Right cardiac atrium (tissue), 5 donors: ENCODE measurements at places on chromosomes 11 and 22. TPM values are rescaled to one million over a fixed set of nuclear protein-coding genes. Genes with fewer than 3 reads are reported as not detected.

GRCh38 chr22:26339755-26340154 lies 89.3 kb upstream of the ASPHD2 start:
- DNase-seq, result no peak

DNA sequence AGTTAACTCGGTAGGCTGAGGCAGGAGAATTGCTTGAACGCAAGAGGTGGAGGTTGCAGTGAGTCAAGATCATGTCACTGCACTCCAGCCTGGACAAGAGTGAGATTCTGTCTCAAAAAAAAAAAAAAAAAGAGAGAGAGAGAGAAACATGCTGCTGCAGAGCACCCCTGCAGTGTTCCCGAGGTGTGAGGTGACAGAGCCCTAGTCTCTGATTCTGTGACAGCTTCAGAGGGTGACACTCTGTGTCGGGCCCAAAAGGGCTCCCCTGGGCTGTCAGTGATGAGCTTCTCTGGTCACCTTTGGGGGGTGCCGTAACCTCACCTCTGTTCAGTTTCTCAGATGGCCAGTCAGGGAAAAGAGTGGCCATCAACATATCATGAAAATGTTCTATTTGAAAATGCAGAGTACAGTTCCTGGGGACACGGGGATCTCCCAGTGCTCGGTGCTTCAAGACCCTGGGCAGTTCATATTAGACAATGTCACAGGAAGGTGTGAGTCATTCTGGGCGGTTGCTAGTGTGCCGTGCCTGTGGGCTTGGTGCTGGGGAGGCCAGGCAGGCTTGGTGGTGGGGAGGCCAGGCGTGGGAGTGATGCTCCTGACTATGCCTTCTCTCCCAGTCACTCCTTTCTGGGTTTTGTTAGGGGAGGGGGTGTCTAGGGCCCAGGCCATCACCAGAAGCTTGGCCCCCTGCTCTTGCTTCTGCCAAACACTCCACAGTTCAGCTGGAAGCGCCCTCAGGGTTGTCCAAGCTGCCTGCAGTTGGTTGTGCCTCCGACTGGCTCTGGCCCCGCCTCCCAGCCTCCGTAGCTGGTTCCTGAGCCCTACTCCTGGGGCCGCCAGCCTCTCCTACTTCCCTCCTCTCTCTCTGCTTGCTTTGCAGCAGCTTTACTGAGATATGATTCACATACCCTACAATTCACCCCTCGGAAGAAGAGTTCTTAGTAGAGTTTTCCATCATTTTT lies 52.5 kb upstream of the CLDN5 start:
- no peak for DNase-seq

DNA sequence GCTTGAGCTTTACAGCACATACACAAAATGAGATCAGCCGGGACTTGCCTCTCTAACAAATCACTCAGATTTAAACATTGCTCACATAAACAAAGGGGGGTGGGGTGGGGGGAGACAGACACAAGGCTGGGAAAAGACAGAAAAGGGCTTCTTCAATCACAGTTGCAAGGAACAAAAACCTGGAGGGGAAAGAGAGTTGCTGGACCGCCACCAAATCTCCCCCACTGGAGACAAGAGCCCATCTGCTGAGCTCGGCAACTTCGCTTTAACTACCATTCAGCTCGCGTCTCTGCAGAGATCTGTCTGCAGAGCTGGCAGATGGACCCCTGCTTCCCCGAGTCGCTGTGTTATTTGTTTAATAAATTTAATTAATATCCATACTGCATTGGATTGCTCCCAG lies 165.0 kb downstream of the RCN1 start:
- DNase-seq, result no peak

- DNase-seq, result peak; percentile 77
These were observed 4.9 kb downstream of the PLXNB2 start for GRCh38 chr22:50302564-50302963.

- no peak for DNase-seq
These were observed 107.5 kb downstream of the TENM4 start for GRCh38 chr11:79333355-79333754.

GRCh38 chr11:75656044-75656727 lies 12.7 kb downstream of the MAP6 start:
- no peak for DNase-seq

DNA sequence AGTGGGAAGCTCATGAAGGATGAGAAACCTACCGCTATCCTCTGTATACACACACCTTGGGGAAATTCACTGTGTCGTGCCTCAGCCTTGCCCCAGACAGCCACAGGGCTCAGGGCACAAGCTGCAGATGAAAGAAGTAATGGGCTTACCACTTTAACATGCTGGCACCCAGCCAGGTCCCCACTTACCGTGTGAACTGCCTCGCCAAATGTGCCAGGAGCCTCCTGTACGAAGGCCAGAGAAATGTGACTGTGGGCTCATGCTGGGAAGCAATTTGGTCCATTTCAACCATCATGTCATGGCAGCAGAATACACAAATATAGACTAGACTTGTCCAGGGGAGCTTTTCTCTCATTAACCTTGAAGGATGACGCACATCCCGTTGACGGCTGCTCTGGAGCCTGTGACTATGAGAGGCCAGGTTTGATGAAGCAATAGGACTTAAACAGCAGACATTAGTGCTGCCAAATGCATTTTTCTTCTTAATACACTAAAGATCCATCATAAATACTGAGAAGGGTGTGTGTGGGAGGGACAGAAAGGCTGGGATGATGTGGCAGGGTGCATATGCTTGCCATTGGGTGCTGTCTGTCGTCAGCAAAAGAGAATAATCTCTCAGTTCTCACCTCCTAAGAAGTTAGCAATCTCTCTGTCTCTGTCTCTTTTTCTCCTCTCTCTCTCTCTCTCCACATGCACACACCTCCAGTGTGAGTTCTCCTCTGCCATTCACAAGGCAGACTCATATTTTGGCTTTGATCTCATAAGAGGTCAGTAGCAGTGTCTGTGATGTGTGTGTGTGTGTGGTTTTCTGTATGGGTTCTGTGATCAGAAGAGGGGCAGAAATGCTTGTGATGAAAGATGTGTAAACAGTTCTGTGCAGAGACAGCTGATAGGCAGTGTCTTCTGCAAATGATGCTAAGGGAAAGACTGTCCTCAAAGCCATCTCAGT lies 142.4 kb downstream of the KIRREL3 start:
- DNase-seq, result no peak

DNA sequence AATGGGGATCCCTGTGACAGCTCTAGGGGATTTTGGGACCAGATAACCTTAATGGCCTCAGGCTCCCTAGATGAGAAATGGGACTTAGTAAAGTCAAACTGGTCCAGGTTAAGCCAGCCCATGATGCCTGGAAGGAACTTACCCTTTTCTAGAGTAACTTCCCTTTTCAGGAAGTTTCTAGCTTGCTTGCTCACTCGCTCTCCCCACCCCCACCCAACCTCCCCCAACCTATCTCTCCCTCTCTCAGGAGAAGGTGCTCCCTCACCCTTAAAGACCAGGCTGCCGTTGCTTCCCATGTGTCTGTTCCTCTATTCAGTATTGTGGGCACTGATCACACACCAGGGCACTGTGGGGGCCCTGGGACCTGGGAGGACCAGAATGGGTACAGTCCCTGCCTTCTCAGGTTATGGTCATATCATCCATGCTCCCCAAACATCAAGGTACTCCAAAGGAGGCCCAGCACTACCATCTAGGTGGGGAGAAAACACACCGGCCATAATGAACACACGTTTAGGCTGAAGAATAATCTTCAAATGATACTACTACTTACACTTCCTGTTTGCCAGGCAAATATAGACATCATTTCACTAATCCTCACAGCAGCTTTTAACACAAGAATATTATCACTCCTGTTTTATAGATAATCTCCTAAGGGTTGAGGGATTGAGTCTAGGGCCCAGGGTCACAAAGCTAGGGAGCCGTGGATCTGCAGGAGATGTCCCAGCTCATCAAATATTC lies 18.2 kb downstream of the KCNQ1OT1 start:
- DNase-seq, result no peak

- DNase-seq, result no peak
These were observed 4.0 kb upstream of the TH start for GRCh38 chr11:2175659-2176058.

GRCh38 chr11:11416917-11417316 lies 63.9 kb upstream of the CSNK2A3 start:
- no peak for DNase-seq

- no peak for DNase-seq
These were observed 78.4 kb downstream of the C22orf31 start for GRCh38 chr22:28983190-28983589.

DNA sequence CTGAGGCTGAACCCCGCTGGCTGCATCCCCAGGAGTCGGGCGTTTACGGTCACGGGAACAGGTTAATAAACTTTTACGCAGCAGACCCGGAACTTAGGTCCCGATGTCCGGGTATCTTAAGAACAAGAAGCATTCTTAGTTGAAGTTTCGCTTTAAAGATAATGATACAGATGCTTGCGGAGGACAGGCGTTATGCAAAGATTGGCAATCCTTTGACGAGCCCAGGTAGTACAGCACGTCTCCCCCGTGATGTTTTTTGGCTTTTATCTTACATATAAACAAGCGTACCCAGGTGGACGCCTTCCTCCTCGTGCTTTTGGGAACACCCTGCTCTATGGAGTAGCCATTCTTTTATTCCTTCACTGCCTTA lies 871 bp upstream of the TOLLIP start:
- no peak for DNase-seq

DNA sequence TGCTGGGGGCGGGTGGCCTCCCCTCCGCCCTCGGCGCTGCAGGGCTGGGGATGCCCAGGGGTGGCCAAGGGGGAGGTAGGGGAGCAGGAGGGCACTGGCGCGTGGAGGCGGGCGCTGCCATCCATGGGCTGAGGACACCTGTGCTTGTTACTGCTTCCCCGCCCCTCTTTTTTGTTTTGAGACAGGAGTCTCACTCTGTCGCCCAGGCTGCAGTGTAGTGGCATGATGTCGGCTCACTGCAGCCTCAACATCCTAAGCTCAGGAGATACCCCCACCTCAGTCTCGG lies 683 bp upstream of the FADS3 start:
- no peak for DNase-seq

DNA sequence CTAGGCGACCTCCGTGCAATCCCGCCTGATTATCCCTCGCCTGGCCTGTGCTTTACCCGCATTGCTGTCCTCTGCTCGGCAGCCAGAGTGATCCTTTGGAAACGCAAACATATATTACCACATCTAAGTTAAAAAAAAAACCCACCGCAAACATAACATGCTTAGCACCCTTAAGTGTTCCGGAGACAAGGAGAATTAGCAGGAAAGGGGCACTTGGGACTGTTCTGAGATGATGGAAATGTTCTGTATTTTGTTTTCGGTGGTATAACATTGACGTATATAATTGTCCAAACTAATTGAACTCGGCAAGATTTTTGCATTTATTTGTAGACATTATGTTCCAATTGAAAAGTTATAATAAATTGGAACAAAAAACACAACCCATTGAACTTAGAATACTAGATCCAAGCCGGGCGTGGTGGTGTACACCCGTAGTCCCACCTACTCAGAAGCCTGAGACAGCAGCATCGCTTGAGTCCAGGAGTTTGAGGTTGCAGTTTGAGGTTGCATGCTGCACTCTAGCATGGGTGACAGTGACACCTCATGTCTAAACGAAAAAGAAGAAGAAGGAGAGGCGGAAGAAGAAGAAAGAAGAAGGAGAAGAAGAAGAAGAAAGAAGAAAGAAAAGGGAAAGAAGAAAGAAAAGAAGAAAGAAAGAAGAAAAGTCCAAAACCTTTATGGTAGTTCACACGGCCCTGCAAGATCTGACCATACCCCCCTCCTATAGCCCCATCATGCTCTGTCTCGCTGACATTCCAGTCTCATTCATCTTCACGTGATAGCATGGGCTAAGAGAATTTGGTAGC lies 604 bp upstream of the POLR3H start:
- no peak for DNase-seq

- DNase-seq, result peak; percentile 72
These were observed 705 bp upstream of the CAPN1 start for GRCh38 chr11:65180877-65181568.

- DNase-seq, result no peak
These were observed at the start of gene APOA5 for GRCh38 chr11:116791813-116792143. Gene APOA5 (minus strand): TSS chr11:116791879. CDS start chr11:116791860, 19 bp downstream.

GRCh38 chr11:108117746-108118371 lies 3.5 kb upstream of the ACAT1 start:
- no peak for DNase-seq

- no peak for DNase-seq
These were observed 27.0 kb downstream of the FAM76B start for GRCh38 chr11:95762534-95762933.

GRCh38 chr11:36009473-36009872 lies 65.6 kb downstream of the LDLRAD3 start:
- DNase-seq, result no peak

GRCh38 chr11:2248762-2249161 lies 21.6 kb downstream of the ASCL2 start:
- no peak for DNase-seq

- DNase-seq, result no peak
These were observed 83.1 kb downstream of the TBC1D22A start for GRCh38 chr22:46845296-46846149.

DNA sequence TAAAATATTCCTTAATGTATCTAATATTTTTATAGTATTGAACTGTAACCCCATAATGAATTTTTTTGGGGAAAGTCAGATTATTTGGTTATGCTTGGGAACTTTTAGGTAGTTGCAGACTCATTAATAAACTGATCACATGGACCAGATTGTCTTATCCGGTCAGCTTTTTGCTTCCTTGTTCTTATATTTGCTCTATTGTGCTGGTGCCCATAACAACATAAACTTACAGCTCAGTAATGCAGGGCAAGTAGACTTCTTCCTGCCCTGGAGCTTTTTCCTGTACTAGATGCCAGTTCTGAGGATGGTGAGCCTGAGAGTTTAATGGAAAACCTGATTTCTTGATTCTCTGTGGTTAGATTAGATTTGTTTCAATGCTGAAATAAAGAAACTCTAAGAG lies 53.2 kb downstream of the MTMR3 start:
- no peak for DNase-seq

GRCh38 chr11:10541561-10541930 lies 559 bp upstream of the RNF141 start:
- no peak for DNase-seq

DNA sequence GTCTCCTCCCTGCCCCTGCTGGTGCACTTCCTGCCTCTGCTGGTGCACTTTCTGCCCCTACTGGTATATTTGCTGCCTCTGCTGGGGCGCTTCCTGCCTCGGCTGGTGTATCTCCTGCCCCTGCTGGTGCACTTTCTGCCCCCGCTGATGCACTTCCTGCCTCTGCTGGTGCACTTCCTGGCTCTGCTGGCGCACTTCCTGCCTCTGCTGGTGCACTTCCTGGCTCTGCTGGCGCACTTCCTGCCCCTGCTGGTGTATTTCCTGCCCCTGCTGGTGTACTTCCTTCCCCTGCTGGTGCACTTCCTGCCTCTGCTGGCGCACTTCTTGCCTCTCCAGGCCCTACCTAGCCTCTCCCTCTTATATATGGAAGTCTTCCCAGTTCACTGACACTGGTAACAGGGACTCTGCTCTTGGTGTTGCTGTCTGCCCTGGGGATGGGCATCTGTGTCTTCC lies 10.1 kb downstream of the MTFP1 start:
- DNase-seq, result peak; percentile 64

The OR4C3 gene
- total RNA-seq, result not detected

The OR52I2 gene
- not detected for total RNA-seq

The ZNF70 gene
- total RNA-seq, result 5.6 TPM

The UCP3 gene
- total RNA-seq, result 2.5 TPM

The UBE4A gene
- total RNA-seq, result 45.8 TPM

The OR2AT4 gene
- not detected for total RNA-seq

The TMEM191B gene
- not detected for total RNA-seq

The ARHGEF12 gene
- total RNA-seq, result 112 TPM

The RAPSN gene
- 0.42 TPM for total RNA-seq

The MUC6 gene
- total RNA-seq, result not detected

The FOLH1 gene
- 0.34 TPM for total RNA-seq

The GLB1L3 gene
- not detected for total RNA-seq

The VWA5A gene
- 4.3 TPM for total RNA-seq

The SLC7A4 gene
- 1.1 TPM for total RNA-seq

The SLC43A3 gene
- total RNA-seq, result 27.9 TPM

The OR51B5 gene
- not detected for total RNA-seq

The PHLDA2 gene
- total RNA-seq, result 0.57 TPM
